H9 (cell line): ENCODE measurements at places on chromosomes 7 and 10.

GRCh38 chr10:94105226-94105625, 111.5 kb downstream of the PLCE1 start:
- DNase-seq, result no peak

- DNase-seq, result no peak
Observed at GRCh38 chr10:34206078-34206934, 608.8 kb downstream of the PARD3 start.

DNA sequence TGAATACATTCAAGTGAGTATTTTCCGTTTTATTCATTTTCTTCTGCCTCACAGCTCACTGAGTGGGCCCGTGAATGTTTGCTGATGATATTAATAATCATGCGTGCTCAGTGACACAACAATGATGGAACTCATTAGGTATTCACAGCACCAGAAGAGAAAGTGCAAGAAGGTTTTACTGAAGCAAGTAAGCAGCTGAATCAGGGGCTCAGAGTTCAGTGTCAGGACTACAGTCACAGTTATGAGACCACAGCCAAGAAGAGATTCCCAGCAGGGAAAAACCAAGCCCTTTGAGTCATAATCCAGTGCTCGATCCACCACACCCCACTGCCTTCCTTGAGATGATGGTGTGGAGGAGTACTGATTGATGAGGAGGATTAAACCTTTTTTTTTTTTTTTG, 247.4 kb downstream of the KIAA1217 start:
- no peak for DNase-seq

DNA sequence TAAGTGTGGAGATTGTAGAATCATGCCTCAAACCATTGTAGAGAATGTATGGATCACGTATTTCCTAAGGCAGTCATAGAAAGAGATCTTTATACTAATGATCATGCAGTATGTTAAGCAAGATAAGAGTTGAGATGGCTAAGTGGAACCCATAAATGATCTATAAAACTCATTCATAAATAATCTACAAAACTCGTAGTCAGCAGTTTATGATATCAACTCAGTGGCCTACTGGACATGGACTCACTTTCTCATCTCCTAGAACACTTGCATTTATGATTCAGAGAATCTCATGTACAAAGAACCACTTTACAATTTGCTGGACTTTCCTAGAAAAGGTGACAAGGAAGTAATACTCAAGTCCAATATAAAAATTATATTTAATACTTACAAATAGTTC, 339.6 kb downstream of the PCLO start:
- no peak for DNase-seq

GRCh38 chr7:26550492-26550891, 258.8 kb downstream of the SNX10 start:
- DNase-seq, result no peak

DNA sequence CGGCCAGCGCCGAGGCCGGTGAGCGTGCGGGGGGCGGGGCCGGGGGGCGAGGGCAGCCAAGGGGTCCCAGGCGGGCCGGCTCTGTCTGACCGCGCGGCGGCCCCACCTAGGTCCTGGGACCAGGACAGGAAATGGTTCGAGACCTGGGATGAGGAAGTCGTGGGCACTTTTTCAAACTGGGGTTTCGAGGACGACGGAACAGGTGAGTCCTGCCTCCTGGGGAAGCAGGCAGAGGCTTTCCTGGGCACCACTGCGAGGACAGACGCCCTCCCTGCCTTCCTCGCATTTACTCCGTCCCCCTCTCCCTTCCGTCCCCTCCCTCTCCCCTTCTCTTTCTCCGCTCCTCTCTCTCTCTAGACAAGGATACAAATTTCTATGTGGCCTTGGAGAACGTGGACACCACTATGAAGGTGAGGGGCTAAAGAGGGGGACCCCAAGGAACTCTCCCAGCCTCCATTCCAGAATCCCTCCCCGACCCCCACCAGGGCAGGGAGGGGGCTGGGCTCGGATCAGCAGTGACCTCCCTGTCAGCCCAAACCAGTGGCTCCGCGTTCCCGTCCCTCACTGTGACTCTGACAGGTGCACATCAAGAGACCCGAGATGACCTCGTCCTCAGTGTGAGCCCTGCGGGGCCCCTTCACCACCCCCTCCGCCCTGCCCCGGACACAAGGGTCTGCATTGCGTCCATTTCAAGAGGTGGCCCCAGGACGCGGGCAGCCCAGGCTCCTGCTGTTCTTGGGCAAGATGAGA, 2.6 kb upstream of the MUC12 start:
- DNase-seq, result peak; percentile 50

DNA sequence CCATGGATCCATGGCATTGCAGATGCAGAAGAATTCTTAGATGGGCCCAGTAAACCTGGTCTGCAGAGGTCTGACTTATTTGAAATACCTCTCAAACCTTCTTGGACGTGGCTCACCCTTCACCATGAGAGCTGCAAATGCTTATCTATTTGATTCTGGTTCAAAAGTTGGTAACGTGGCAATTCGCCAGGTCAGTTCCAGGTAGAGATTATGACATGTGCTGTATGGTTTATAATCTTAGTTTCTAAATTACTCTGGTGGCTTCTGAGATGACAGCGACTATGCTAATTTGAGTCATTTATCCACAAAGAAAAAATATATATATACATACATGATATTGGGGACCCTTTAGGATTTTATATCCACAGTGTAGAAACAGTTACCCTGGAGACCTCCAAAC, 68.8 kb downstream of the NRP1 start:
- no peak for DNase-seq

DNA sequence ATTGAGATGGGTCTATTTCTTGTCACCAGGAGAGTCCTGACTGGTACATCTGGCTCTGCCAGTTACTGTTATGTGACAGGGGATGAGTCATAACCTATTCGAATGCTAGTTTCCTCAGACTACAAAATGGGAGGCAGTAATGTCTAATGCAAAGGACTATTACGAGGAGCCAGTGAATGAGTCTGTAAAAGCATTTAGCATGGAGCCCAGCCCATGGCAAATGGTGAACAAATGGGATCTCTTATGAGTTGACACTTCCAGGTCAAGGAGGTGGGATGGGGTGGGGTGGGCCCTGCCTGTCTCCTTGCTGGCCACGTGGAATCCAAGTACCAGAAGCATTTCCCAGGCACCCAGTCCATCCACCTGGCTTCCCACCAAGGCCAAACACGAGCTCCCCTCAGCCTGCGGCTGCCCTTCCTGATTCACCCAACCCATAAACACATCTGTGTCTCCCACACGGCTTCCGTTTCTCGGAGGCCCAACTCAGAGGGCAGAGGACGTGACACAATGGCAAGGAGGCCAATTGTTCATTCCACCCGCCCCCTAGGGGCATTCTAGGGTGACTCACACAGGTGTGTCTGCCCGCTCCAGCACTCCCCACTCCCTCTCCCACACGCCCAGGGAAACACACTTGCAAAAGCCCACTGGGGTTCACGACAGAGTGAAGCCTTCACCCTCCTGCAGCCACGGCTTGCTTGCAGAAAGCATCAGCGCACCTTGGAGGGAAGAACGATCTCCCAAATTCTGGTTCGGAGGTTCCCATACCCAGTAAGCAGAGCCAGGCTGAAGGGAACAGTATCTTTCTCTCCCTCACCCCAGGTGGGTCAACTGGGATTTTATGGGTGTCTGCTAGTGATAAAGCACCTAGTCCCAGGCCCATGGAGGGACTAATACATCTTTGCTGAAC, 109.8 kb downstream of the SH3PXD2A start:
- DNase-seq, result peak; percentile 56

DNA sequence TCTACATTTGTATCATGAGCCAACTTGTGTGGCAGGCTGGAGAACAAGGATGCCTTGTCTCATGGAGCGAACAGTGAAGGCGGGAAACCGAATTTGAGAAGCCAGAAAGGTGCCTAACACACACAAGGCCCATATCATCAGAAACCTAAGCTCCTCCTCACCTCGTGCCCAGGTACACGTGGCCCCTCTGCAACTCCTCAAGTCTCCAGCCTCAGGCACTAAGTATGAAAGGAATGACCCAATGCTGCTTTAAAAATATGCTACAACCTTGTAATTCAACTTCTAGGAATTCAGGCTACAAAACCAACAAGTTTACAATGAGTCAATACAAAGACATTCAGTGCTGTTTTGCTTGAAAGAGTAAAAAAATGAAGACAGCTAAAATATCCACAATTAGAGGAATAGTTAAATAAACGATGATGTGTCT, 95.7 kb downstream of the CDK6 start:
- DNase-seq, result no peak

- DNase-seq, result no peak
Observed at GRCh38 chr7:67571026-67571545, 574.5 kb downstream of the TYW1 start.
